ENCODE measurements at places on chromosomes 6 and 20. TPM values are rescaled to one million over a fixed set of nuclear protein-coding genes. Genes with fewer than 3 reads are reported as not detected.

DNA sequence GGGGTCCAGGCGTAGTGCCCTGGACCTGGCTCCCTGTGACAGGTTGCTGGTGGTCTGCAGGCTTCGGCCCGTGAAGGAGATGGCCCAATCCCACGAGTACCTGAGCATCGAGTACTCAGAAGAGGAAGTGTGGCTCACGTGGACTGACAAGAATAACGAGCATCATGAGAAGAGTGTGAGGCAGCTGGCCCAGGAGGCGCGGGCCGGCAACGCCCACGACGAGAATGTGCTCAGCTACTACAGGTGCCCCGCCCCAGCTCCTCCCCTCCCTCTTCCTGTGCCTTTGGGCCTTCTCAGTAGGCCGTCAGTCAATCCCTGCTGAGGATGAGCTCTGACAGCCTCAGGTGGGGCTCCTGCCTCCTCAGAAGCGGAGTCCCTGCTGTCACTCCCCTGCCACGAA is 42.6 kb downstream of the UQCC2 start:
- DNase-seq, result peak; percentile 89
- H3K36me3 ChIP-seq, result no peaks in the 10 kb centered on the region
- no peak overlapping the region for H3K4me3 ChIP-seq
- no peaks in the 10 kb centered on the region for H3K4me1 ChIP-seq

GRCh38 chr6:30007132-30007764 is 53.8 kb upstream of the POLR1H start:
- no peak overlapping the region for H3K27ac ChIP-seq
- H3K4me1 ChIP-seq, result peaks cover 21% of the 10 kb centered on the region
- H3K36me3 ChIP-seq, result no peaks in the 10 kb centered on the region
- H3K4me3 ChIP-seq, result peak overlapping the region; percentile 41
- DNase-seq, result no peak

DNA sequence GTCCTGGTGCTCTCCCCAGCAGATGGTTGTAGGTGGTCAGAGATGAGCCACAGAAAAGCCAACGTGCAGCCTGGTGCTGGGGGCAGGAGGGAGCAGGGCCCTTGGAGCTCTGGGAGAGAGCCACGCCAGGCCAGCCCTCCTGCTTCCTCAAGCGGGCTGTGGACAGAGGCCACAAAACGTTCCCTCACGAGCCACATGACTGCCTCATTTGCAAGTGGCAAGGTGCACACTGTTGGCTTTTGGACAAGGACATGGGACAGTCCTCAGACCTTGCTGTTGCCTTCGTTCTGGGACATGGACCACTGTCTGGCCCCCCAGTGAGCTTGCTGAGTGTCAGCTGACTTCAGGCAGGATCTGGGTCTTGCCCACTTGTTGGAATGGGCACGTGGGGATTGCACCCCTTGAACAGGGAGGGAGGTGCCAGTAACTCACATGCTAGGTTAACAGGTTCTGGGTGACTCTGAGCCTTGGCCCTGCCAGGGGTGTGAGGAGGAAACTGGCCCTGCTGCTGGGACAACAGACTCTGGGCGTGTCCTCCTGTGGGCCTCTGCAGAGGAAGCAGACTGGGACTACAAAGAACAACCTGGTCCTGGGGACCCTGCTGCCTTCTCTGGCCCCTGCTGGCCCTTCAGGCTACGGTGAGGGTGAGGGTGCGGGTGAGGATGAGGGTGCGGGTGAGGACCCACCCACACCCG is 2.6 kb downstream of the SLCO4A1 start:
- no peak overlapping the region for H3K4me3 ChIP-seq
- no peak for DNase-seq
- peaks cover 88% of the 10 kb centered on the region for H3K4me1 ChIP-seq
- no peaks in the 10 kb centered on the region for H3K36me3 ChIP-seq
- H3K27me3 ChIP-seq, result peaks cover 61% of the 10 kb centered on the region

DNA sequence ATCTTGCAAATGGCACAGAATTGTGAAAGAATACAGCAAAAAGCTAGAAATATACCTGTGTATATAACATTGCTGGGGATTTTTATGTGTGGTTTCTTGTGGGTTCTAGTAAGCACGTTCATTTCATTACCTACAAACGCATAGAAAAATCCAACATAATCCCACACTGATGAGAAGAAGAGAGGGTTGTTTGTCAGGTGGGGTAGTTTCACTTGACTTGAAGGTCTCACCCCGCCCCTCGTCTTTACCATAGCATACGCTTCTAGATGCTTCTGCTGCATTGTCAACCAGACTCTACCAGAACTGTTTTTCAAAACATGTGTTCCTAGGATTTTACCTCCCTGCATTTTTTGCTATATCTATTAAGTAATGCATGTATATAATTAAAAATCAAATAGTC is 284.1 kb upstream of the TAB2 start:
- H3K4me3 ChIP-seq, result no peak overlapping the region
- no peaks in the 10 kb centered on the region for H3K27me3 ChIP-seq
- peaks cover 6% of the 10 kb centered on the region for H3K4me1 ChIP-seq
- no peak for DNase-seq

GRCh38 chr6:167858842-167859664 is 32.3 kb downstream of the AFDN start:
- no peak overlapping the region for H3K4me3 ChIP-seq
- H3K36me3 ChIP-seq, result no peaks in the 10 kb centered on the region
- peak overlapping the region; percentile 5 for H3K27ac ChIP-seq
- H3K27me3 ChIP-seq, result no peaks in the 10 kb centered on the region
- H3K4me1 ChIP-seq, result peaks cover 24% of the 10 kb centered on the region
- DNase-seq, result no peak

DNA sequence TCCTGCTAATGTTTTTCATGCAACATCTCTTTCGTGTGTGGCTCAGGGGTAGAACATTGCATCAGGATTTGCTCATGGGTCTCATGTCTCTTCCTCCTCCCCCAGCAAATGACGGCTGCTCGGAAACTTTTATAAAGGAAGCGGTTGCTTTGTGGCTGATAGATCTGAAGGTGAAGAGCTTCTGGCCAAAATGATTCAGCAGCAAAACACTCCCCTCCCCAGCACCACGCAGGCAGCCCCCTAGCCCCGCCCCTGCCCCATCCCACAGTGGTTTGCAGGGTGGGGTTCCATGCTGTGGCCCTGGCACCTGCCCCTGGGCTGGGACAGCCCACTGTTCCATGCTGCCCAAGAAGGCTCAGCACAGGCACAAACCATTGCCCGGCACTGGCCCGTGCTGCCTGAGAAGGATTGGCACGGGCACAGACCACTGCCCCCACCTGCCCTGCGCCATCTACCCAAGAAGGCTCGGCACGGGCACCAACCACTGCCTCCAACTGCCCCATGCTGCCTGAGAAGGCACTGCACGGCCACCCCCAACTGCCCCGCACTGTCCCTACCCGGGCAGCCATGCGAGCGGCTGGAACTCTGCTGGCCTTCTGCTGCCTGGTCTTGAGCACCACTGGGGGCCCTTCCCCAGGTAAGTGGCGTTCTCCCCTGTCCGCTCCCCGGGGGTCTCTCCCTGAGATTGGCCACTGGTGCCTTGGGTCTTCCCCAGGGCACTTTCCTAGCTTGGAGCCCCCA is at the start of gene CST7:
Gene CST7, plus strand, starts transcription at position 331 of the 741 bp plus-strand sequence. Its CDS starts 237 bp downstream, at position 568.
- no peak for DNase-seq
- H3K27ac ChIP-seq, result peak within 1 kb of the TSS; percentile 84
- no peaks in the 10 kb centered on the region for H3K36me3 ChIP-seq
- peak within 1 kb of the TSS; percentile 42 for H3K4me3 ChIP-seq

SPDEF gene
- 6.0 TPM for total RNA-seq

TRIM15 gene
- not detected for total RNA-seq

IMPG1 gene
- total RNA-seq, result not detected

RIMS1 gene
- 2.0 TPM for total RNA-seq
